Activated naive CD8-positive, alpha-beta T cell treated with anti-CD3 and anti-CD28 coated beads, Interleukin-2, amount 10 ng/mL, durations not matched to agents 7 days and 5 days (primary cell): ENCODE measurements at places on chromosomes 6 and 20. TPM values are rescaled to one million over a fixed set of nuclear protein-coding genes. Genes with fewer than 3 reads are reported as not detected.

GRCh38 chr20:513429-513828, 30.2 kb downstream of the CSNK2A1 start:
- no peaks in the 10 kb centered on the region for H3K27me3 ChIP-seq
- peaks cover 42% of the 10 kb centered on the region for H3K36me3 ChIP-seq
- no peak overlapping the region for H3K27ac ChIP-seq
- DNase-seq = no peak
- no peak overlapping the region for H3K4me3 ChIP-seq

DNA sequence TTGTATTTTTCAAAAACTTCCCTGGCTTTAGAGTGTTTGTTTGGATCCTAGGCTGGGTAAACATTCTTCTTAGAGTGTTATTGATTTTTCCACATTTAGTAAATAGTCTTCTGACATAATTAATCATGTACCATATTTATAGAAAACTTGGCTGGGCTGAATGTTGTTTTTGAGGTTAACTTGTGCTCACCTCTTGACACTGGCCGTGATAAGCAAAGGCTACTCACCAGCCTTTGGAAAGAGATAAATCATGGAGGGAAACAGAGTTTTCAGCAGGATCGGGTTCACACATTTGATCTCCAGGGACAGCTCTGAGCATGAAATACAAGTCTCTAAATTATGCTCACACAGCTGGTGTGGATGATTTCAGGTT, 6.2 kb upstream of the CD93 start:
- no peak for DNase-seq
- H3K4me3 ChIP-seq = no peak overlapping the region
- no peaks in the 10 kb centered on the region for H3K27me3 ChIP-seq
- no peaks in the 10 kb centered on the region for H3K36me3 ChIP-seq
- peaks cover 2% of the 10 kb centered on the region for H3K4me1 ChIP-seq

GRCh38 chr20:32018269-32019155, 8.3 kb downstream of the CCM2L start:
- H3K4me1 ChIP-seq = peaks cover 12% of the 10 kb centered on the region
- H3K27me3 ChIP-seq = peaks cover 76% of the 10 kb centered on the region
- peak overlapping the region; percentile 81 for H3K4me3 ChIP-seq
- peak; percentile 63 for DNase-seq
- H3K27ac ChIP-seq = no peak overlapping the region

DNA sequence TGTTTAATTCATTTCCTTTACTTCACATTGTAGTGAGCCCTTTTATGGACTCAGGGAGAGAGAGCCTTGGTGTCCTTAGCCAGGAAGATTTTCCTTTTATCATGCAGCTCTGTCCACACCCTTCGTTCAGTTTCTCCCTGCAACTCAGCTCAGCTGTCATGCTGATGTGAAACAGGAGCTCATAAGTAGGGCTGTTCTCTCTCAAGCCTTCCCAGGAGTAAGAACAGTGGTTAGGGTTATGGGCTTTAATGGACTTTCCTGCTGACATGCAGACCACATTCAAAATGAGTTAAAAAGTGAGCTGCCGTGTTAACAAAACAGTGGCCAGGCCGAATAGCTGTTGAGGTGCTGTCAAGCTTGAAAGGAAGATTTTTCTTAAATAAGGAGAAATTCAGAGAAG, 104.1 kb downstream of the BCKDHB start:
- H3K36me3 ChIP-seq = no peaks in the 10 kb centered on the region
- H3K4me3 ChIP-seq = no peak overlapping the region
- H3K4me1 ChIP-seq = no peaks in the 10 kb centered on the region
- DNase-seq = no peak
- no peak overlapping the region for H3K27ac ChIP-seq
- no peaks in the 10 kb centered on the region for H3K27me3 ChIP-seq

DNA sequence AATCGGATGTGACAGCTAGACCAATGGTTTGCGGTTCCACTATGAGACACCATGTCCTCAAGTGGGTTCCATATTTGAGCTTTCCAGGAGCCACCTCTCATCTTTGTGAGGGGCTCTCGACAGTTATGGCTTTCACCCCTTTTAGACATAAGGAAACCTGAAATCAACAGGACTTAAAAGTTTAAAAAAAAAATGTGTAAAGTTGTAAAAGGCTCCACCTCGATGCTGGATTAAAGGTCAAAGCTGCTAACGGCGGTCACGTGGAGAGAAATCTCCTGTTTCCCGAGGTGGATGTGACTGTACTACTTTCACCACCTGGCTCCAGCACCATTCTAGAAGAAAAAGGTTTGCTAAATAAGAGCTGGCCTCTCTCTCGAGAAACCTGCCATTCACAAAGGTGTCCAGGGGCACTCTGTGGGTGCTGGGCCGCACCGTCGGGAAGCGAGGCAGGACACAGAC, 542 bp downstream of the ATP5F1E start:
- peak overlapping the region; percentile 92 for H3K27ac ChIP-seq
- peaks cover 48% of the 10 kb centered on the region for H3K4me1 ChIP-seq
- no peak for DNase-seq
- no peaks in the 10 kb centered on the region for H3K27me3 ChIP-seq

- peaks cover 12% of the 10 kb centered on the region for H3K4me1 ChIP-seq
- peaks cover 81% of the 10 kb centered on the region for H3K27me3 ChIP-seq
- H3K4me3 ChIP-seq = no peak overlapping the region
- H3K27ac ChIP-seq = no peak overlapping the region
These were observed 2.5 kb downstream of the RNF182 start for GRCh38 chr6:13927203-13927602.

- no peaks in the 10 kb centered on the region for H3K4me1 ChIP-seq
- no peak overlapping the region for H3K27ac ChIP-seq
- no peak overlapping the region for H3K4me3 ChIP-seq
- peaks cover 2% of the 10 kb centered on the region for H3K27me3 ChIP-seq
These were observed 123.4 kb upstream of the GPR6 start for GRCh38 chr6:109854541-109855308.

GRCh38 chr6:13538084-13538483, 36.3 kb upstream of the SIRT5 start:
- no peak overlapping the region for H3K27ac ChIP-seq
- no peaks in the 10 kb centered on the region for H3K36me3 ChIP-seq
- H3K4me1 ChIP-seq = peaks cover 5% of the 10 kb centered on the region

- DNase-seq = no peak
- H3K36me3 ChIP-seq = peaks cover 2% of the 10 kb centered on the region
- no peak overlapping the region for H3K4me3 ChIP-seq
- peaks cover 8% of the 10 kb centered on the region for H3K4me1 ChIP-seq
- H3K27me3 ChIP-seq = no peaks in the 10 kb centered on the region
These were observed 7.6 kb upstream of the FAM110A start for GRCh38 chr20:825710-826421.

DNA sequence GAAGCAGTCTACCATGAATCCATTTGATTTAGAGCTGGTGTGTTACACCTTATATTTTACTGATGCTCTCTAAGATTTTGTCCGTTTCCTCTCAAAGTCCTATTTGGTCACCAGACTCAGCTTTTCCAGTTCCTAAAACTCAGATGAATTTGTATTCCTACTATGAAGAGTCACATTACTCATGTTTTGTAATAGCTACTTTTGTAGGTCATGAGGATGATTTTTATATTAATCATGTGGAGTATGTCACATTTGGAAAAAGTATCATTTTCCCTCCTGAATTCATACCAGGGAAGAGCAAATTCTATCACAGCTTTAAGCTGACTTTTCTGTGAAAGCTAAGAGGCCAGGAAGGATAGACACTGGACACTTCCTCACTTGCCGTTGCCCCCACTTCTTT, 140.6 kb upstream of the SCGN start:
- H3K36me3 ChIP-seq = peaks cover 7% of the 10 kb centered on the region
- H3K4me3 ChIP-seq = no peak overlapping the region
- no peaks in the 10 kb centered on the region for H3K4me1 ChIP-seq
- no peak for DNase-seq

The HMGCLL1 gene
- not detected for total RNA-seq

- no peak overlapping the region for H3K27ac ChIP-seq
- H3K4me3 ChIP-seq = no peak overlapping the region
- H3K36me3 ChIP-seq = peaks cover 14% of the 10 kb centered on the region
- peaks cover 9% of the 10 kb centered on the region for H3K4me1 ChIP-seq
- H3K27me3 ChIP-seq = no peaks in the 10 kb centered on the region
These were observed 68.1 kb downstream of the DTNBP1 start for GRCh38 chr6:15594512-15595259.
